ENCODE measurements at places on chromosomes 6 and 20. TPM values are rescaled to one million over a fixed set of nuclear protein-coding genes. Genes with fewer than 3 reads are reported as not detected.

Gene TRAM2
- 36.5 TPM for total RNA-seq

Gene CNBD2
- 6.7 TPM for total RNA-seq

Gene TMEM74B
- total RNA-seq: 3.8 TPM

Gene HLA-B
- 27.0 TPM for total RNA-seq

Gene ZNF391
- total RNA-seq: 0.23 TPM

Gene COL19A1
- total RNA-seq: not detected

Gene RPS6KA2
- total RNA-seq: 0.30 TPM

Gene EEF1E1
- 59.5 TPM for total RNA-seq

Gene OR2H1
- total RNA-seq: not detected

Gene SIRPD
- total RNA-seq: not detected

Gene BPIFB3
- not detected for total RNA-seq
